ENCODE measurements at places on chromosomes 2 and 18. TPM values are rescaled to one million over a fixed set of nuclear protein-coding genes. Genes with fewer than 3 reads are reported as not detected.

The TUBA4B gene
- 0.02 TPM for polyA plus RNA-seq

The PAX8 gene
- 4.0 TPM for polyA plus RNA-seq

The MAP4K3 gene
- 8.1 TPM for polyA plus RNA-seq

The PRSS56 gene
- not detected for polyA plus RNA-seq

All from esophagus (tissue), 2 donors.